Uterus (tissue), 4 donors: ENCODE measurements at places on chromosomes 1 and 21. TPM values are rescaled to one million over a fixed set of nuclear protein-coding genes. Genes with fewer than 3 reads are reported as not detected.

DNA sequence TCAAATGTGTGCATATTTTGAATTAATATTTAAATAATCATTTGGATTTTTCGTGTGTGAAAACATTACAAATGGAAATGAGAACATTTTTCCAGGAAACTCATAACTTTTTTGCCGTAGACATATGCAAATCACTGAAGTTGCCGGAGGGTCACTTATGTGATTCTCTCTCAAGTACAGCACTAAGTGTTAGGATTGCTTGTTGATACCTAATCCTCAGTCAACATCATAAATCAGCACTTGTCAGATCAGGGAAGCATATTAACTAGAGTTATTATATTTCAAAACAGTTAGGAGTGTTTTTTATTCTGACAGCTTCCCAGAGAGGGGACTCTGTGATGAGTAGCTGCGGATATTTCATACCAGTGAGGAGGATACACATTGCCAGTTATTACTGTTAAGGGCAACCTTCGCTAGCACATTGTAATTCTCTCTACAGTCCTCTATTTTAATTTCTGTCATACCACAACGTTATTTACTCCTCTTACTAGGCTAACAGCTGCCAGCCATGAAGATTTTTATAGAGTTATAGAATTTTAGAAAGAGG lies 41.5 kb downstream of the NCAM2 start:
- DNase-seq = no peak

- peak; percentile 27 for DNase-seq
Measured at GRCh38 chr1:231629132-231629531, 2.5 kb downstream of the DISC1 start.

- no peak for DNase-seq
Measured at GRCh38 chr1:30461640-30462039, 261.7 kb downstream of the MATN1 start.

Gene NTMT2
- not detected for total RNA-seq

DNA sequence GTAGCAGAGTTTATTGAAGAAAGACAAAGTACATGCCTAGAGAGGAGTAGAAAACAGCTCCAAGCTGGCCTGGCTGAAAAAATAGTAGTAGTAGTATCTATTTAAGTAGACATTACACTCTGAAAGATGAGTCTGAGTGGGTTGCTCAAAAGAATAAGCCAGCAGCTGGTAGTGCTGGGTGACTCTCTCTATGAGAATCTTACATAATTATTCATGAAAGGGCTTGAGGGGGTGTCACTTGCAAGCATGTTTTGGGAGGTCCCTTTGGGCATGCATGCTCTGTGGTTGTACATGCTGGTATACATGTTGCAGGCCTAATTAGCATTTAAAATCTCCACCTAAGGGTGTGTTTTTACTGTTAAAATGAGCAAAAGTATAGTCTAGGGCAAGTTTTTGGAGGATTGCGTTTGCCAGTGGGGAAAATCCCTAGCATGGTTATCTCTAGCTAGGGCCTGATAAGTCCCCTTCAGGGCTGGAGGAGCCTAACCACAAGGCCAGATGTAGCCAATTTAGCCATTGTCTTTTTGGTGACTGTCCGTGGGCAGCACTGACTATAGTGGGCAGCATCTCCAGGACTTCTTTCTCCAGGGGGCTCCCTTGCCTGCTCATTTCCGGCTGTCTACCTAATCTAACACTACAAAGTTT lies 11.0 kb upstream of the FCGR2A start:
- DNase-seq = no peak

DNA sequence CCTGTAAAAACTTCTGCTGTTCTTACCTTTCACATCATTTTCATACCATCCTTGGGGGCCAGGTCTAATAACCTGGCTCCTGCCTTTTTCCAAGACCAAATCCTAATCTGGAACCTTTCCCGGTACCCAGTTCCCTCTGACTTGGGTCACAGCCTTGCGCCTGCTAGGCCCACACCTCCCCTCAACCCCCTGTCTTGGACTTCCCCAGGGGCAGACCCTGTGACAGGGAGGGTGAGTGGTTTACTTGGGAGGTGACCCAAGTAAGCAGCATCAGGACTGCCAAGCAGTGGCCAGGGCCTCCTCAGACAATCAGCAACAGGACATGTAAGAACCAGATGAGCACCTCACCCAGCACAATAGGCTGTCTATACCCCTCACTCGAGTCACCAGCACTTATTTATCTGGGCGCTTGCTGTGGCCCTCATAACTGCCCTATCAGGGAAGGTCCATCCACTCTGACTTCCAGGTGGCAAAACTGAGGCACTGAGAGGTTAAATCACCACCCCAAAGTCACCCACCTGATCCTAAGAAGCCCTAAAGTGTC lies 124.7 kb downstream of the MATN1 start:
- no peak for DNase-seq

DNA sequence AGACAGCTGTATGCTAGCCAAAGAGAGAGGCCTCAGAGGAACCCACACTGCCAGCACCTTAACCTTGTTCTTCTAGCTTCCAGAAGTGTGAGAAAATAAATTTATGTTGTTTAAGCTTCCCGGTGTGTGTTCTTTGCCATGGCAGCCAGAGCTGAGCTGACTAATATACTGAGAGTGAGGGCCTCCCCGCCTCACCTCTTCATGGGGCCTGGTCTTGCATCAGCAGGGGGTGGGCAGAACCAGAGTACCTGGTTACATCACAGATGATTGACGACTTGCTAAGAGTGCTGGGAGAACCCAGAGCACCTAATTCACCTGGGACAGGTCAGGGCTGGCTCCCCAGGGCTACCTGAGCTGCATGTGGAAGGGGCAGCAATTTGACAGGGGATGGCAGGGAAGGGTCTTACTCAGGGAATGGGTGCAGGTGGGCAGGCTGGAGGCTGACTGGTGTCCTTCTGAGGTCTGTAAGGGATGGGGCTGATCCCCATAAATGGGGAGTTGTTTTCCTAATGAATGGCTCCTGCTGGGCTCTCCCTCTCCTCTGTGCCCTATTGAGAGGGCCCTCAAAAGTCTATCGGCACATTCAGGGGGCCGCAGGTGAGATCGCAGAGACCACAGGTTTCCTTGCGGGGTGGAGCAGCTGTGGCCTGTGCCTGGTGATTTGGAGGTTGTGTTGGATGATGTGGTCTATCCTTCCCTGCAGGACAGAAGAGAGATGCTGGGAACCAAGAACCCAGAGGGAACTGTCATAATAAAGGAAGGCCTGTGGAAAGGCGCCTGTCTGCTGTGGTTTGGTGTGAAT lies 60.6 kb upstream of the ETV3 start:
- DNase-seq = no peak

DNA sequence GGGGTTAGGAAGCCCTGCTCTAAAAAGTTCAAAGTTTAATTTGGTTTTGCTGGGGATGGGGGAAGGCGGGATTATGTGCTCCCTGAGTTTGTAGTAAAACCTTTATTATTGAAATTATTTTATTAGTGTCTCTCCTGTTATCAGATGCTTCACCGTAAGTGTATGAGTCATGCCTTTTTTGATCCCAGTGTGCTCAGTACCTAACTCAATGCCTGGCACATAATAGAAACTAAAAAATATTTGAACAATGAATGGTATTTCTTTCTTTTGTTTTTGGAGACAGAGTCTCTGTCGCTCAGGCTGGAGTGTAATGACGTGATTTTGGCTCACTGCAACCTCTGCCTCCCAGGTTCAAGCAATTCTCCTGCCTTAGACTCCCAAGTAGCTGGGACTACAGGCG lies 6.4 kb downstream of the SNRPE start:
- DNase-seq = no peak

GRCh38 chr1:151511636-151512215 lies 539 bp downstream of the CGN start:
- DNase-seq = no peak

DNA sequence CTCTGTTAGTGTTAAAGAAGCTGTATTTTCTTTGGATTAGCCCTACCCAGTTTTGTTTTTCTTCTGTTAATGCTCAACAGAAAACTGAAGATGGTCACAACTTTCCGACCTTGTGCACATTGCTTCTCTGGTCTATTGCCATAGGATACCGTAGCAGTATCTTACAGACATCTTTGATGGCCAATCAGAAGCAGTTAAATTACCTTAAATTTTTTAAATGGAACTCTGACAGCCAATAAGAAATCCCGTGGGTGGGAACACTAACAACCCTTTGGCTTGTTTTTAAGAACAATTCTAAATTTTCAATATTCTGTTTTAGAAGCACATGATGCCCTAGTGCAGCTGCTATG lies 17.2 kb downstream of the NFYC start:
- no peak for DNase-seq
